NAMALWA (cell line): ENCODE measurements at places on chromosomes 1 and 21.

DNA sequence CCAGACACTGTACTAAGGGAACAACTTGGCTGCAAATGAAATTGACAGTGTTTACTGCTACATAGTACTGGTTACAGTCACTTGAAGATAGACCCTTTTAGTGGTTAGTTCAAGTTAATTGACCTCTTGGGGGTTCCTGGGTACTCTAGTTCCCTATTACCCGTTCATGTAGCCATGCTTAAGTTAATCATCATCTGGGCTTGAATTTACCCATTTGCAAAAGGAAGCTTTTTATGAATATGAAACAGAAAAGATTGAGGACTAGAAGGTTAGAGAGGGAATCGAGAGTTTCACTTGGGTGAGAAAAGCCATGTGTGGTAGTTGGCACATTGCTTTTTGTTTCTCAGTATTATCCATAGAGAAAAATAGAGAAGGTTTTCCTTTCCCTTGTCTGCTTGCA is 2.7 kb downstream of the MIA3 start:
- DNase-seq = no peak

DNA sequence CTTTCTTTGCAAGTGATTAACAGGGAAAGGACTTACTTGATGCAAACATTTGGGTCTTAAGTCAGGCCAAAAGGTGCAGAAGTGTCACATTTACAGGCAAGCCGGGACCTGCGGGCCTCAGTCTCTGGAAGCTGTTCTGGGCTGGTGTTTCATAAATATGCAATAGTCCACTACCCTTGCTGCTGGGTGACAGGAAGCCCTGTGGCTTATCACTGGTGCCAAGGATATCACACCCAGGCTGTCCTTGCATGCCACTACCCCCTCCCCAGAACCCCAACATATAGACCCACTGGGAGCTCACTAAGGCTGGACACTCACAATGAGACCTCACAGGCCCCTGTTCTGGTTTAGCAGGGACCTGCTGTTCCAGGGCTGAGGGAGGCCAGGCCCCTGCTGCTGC is 3.4 kb upstream of the LEFTY2 start:
- no peak for DNase-seq

GRCh38 chr1:223245411-223245810 is 102.4 kb upstream of the TLR5 start:
- no peak for DNase-seq

DNA sequence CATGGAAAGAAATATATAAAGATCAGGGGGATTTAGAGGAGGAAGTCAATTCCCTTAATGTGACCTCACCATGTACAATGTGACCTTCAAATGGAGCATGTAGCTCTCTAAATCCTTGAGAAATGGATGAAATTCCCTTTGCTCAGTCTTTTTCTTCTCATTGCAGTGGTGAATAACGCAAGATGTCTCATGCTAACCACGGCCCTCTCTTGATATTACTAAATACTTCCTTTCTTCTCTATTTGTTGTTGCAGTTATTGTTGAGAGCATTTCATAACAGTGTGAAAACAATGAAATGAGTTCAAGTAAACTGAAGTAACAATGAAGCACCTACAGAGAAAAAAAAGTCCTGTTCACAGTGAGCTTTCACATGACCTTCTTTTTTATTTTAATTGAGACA is 55.6 kb downstream of the ZNF281 start:
- no peak for DNase-seq

DNA sequence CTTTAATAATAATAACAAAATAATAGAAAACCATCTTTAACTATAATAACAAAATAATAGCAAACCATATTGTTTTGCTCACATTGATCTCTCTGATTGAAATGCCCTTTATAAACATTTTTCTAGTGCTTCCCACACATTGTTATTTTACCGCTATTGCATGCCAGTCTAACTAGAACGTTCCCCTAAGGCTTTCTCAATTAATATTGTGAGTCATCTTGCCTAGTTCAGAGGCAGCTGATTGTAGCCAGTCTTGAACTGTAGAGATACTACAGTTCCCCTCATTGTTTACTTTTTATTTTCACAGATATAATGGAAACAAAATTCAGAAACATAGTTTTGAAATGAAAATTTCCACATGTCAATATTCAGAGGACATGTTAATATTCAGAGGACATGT is 192.3 kb upstream of the ADGRL4 start:
- DNase-seq = no peak

DNA sequence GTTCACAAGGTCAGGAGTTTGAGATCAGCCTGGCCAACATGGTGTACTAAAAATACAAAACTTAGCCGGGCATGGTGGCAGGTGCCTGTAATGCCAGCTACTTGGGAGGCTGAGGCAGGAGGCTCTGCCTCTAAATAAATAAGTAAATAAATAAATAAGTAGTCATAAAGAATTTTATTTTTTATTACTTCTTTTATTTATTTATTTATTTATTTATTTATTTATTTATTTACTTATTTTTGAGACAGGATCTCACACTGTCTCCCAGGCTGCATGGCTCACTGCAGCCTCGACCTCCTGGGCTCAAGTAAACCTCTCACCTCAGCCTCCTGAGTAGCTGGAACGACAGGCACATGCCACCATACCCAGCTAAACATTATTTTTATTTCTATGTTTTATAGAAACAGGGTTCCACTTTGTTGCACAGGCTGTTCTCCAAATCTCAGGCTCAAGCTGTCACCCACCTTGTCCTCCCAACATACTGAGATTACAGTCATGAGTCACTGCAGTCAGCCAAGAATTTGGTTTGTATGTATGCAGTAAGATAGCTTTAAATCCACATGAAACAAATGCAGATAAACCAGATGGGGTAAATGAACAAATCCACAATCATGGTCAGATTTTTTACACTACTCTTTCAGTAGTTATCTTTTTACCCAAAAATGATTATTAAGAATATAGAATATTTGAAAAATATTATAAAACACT is 523.3 kb upstream of the RGS18 start:
- DNase-seq = no peak

- no peak for DNase-seq
Measured at GRCh38 chr21:23017989-23018388, 2019.8 kb downstream of the NCAM2 start.

DNA sequence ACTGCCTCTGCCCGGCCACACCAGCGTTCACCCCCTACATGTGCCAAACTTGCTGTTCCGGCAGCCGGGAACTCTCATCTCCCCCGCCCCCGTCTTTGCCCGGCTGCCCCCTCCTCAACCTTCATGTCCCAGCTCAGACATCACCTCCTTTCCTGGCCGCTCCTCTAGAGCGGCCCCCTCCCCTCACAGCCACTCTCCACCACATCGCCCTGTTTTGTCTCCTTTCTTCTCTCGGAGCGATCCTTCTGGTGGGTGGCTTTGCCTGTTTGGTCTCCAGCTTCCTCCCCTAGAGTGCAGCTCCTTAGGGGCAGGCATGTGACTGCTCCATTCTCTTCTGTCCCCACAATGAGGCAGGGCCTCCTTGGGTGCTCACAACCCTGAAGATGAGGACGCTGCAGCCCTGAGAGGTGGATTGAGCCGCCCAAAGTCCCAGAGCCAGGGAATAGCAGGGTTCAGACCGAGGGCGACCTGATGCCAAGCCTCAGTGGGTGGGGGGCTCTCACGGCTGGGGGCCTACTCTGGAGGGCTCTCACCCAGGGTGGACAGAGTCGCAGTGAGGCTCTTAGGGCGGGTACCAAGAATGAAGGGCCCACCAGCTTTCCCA is 44.9 kb upstream of the ECE1 start:
- no peak for DNase-seq

- no peak for DNase-seq
Measured at GRCh38 chr1:32204943-32205361, 519 bp upstream of the IQCC start.

DNA sequence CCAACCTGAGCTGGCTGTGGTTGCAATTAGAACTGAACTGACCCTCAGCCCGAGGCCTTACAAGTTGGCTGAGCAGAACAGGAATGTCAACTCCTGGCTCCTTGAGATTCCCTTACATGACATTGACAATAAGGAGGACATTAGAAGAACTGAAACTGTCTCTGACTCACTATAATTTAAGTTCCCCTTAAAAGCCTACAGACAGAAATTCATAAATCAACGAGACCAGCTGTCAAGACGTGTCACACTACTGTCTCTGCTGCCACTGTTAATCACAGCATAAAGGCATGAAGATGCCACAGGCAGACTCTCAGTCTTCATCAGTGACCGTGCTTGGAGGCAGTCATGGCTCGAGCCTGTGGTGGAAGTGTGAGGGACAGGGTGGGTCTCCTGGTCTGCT is 168.8 kb downstream of the GABPA start:
- DNase-seq = peak; percentile 39

- DNase-seq = no peak
Measured at GRCh38 chr1:2279210-2279639, 51.1 kb downstream of the SKI start.

GRCh38 chr1:27027575-27028250 is 15.1 kb upstream of the TENT5B start:
- no peak for DNase-seq

GRCh38 chr1:32138965-32139364 is 31.1 kb downstream of the KPNA6 start:
- no peak for DNase-seq

- no peak for DNase-seq
Measured at GRCh38 chr1:224118688-224119087, 4.8 kb downstream of the FBXO28 start.

DNA sequence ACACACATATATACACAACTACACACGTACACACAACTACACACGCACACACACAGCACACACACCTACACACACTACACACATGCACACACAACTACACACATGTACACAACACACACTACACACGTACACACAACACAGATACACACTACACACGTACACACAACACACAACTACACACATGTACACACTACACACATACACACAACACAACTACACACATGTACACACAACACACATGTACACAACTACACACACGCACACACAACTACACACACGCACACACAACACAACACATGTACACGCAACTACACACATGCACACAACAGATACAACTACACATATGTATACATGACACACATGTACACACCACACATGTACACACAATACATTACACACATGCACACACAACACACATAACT is 318.1 kb downstream of the CAMTA1 start:
- peak; percentile 31 for DNase-seq

- DNase-seq = no peak
Measured at GRCh38 chr1:37723390-37724078, 31.2 kb downstream of the CDCA8 start.

DNA sequence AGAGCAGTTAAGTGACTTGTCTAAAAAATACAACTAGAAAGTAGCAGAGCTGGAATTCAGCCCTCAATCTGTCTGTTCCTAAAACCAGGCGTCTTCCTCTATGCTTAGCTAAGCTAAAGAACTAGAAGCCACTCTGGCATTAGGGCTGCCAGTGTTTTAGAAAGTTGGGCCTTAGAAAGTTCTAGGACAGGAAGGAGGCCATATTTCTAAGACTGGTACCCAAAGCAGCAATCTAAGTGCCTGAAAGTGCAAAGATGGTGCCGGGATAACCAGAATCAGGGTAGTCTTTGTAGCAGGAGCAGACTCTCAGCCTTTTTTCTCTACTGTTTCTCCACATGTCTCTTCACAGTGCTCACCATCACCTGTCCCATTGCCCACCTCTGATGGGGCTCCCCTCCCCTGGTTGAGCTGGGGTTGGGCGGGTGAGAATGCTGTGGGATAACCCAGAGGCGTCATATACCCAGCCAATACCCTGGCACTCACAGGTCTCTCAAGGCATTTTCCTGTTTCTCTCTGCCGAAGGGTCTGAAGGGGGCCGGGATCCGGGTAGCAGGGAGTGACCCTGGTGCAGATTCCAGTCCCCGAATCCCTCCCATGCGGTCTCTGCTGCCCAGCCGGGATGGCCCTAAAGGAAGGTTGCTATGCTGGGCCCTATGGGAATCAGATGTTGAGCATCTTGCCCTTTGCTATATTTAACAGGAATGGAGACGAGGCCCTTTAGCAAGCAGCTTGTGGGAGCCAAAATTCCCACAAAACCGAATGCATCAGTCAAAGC is 1.1 kb upstream of the RCSD1 start:
- DNase-seq = peak; percentile 69

- no peak for DNase-seq
Measured at GRCh38 chr1:165815725-165816124, 11.7 kb upstream of the UCK2 start.

GRCh38 chr1:203473781-203474305 is 1.8 kb upstream of the PRELP start:
- no peak for DNase-seq

GRCh38 chr1:85611425-85611824 is 30.9 kb downstream of the CCN1 start:
- no peak for DNase-seq

- no peak for DNase-seq
Measured at GRCh38 chr1:155183775-155184221, 10.1 kb downstream of the TRIM46 start.

- no peak for DNase-seq
Measured at GRCh38 chr1:206411321-206411720, 59.0 kb upstream of the IKBKE start.

- DNase-seq = no peak
Measured at GRCh38 chr1:37951783-37952624, 5.2 kb upstream of the INPP5B start.

DNA sequence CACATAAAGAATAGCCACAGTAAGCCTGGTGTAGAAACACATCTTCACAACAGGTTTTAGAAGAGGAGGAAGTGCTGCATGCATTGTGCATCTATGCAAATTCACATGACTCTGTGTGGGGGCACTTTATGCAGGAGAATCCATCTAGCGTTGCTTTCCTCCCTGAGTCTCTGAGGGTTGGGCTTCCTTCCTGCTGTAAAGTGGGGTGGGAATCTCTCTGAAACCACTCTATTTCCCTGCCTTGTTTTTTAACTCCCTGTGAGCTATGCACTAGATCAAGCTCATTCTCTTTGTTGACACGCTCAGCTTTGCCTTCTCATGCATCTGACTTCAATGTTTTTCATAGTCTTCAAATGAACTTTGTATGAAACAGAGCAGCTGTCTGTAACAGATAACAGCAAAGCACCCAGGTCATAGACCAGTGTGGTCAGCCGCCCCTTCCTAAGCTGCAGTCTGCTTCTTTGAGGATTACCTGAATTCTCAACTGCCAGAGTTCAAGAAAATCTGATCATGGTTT is 102.7 kb upstream of the DPH5 start:
- DNase-seq = peak; percentile 80

- DNase-seq = peak; percentile 51
Measured at GRCh38 chr1:207752456-207752998, 673 bp downstream of the CD46 start.

GRCh38 chr1:160724465-160725242 is 13.0 kb upstream of the CD48 start:
- peak; percentile 64 for DNase-seq

- DNase-seq = no peak
Measured at GRCh38 chr1:63877021-63877767, 103.4 kb downstream of the ROR1 start.

- DNase-seq = no peak
Measured at GRCh38 chr1:197027359-197027758, 39.7 kb downstream of the F13B start.
